ENCODE measurements at places on chromosomes 3 and 15.

GRCh38 chr15:67501836-67502461 lies 19.0 kb upstream of the C15orf61 start:
- no peak for DNase-seq

- no peak for DNase-seq
Measured at GRCh38 chr3:78283994-78284393, 1244.1 kb downstream of the ROBO2 start.

DNA sequence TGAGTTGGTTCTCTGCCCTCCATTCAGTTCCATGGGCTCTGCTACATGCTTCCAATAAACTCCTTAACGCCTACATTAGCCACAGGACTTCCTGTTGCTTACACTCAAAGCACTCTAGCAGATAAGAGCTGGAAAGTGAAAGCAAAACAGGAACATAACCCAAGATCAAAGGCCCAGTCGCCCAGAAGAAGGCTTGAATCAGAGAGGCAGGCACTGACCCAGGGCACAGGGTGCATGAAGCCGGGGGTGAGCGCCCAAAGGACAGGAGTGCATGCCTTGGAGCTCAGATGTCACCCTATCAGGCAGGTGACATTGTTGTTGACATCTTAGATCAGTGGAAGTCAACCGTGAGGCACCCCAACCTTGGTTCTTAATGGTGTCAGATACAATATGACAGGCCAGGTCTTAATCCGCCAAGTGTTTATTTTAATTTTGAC lies 235.1 kb downstream of the UACA start:
- DNase-seq = no peak

- no peak for DNase-seq
Measured at GRCh38 chr3:23206366-23206765, 3.2 kb downstream of the UBE2E2 start.

- no peak for DNase-seq
Measured at GRCh38 chr15:80026754-80027153, 32.7 kb upstream of the ZFAND6 start.

GRCh38 chr3:39216176-39216790 lies 23.9 kb upstream of the XIRP1 start:
- no peak for DNase-seq

DNA sequence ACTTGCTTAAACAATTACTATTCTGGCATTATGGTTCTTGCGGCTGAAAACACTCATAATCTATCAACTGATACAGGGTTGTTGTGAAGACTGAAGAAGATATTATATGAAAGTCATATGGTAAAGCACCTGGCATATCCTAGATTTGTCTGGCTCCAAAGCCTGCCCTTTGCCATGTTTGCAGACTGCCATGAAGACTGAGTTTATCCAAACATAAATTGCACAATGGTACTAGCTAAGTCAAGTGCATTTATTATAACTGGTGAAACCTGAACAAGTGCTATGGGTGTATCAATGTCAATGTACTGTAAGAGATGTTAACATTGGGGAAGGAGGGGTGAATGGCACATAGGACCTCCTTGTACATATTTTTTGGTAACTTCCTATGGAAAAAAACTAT lies 87.4 kb upstream of the MEX3B start:
- DNase-seq = no peak

Measured in upper lobe of left lung (tissue), 6 donors.